ENCODE measurements at places on chromosomes 1 and 21. TPM values are rescaled to one million over a fixed set of nuclear protein-coding genes. Genes with fewer than 3 reads are reported as not detected.
A peak's percentile ranks its signal among the peaks of the same experiment; 100 is the strongest.

The CRABP2 gene
- 20.9 TPM for total RNA-seq

The FCRL1 gene
- 1.7 TPM for total RNA-seq

The DTL gene
- total RNA-seq: 1.2 TPM

The IFI44L gene
- total RNA-seq: 36.4 TPM

DNA sequence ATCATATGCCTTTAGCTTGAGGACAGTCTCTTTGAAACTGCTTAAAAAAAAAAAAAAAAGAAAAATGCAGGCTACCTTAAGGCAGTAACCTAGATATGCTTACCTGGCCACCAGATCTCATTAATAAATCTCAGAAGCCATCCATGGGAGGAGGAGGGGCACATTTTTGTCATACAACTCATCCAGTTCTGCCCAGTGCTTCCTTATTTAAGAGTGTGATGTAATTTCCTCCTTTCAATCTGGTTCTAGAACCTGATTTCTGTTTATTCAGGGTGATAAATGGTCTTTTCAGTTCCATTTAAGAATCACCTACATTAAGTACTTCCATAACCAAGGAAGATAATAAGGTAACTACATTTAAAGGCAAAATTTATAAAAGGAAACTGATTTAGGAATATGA is 6.1 kb downstream of the ERRFI1 start:
- DNase-seq: no peak

DNA sequence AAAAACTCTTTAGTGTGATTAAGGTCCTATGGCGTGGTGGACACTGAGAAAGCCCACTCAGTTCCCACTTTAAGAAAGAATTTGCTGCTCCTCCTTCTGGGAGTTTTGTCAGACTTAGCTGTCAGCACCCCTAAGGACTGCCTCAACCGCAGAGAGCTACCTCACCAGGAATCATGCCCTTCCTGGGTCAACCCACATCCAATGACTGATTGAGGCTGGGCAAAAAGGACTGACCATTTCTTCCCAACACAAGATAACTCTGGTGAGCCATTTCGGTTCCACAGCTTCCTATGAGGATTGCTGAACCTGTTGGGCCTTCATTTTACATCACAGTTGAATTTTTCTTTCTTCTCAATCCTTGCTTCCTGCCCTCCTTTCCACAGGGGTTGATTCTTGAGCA is 197.9 kb downstream of the NCAM2 start:
- DNase-seq: no peak

GRCh38 chr1:226690460-226690982 is 48.6 kb downstream of the ITPKB start:
- peak; percentile 69 for DNase-seq
